ENCODE measurements at places on chromosomes 1 and 21. TPM values are rescaled to one million over a fixed set of nuclear protein-coding genes. Genes with fewer than 3 reads are reported as not detected.

- no peaks in the 10 kb centered on the region for H3K27me3 ChIP-seq
- H3K4me3 ChIP-seq, result no peak overlapping the region
- DNase-seq, result no peak
These were observed 112.5 kb upstream of the KCNK2 start for GRCh38 chr1:214970016-214970415.

DNA sequence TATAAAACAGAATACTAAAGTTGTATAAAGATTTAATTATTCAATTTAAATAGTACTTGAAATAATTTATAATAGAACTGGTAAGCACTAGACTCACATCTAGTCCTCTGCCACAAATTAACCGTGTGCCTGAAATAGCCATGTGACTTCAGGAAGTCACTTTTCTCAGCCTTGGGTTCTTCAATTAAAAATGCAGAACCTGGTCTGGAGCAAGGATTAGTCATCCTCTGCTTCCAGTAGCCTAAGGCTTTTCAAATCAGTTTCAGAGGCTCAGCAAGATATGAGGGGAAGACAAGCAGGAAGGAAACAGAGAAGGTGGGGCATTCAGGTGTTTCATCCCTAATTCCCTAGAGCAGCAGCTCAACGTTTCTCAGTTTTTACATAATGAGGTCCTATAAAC lies 23.0 kb downstream of the DPH5 start:
- no peaks in the 10 kb centered on the region for H3K27me3 ChIP-seq
- H3K4me1 ChIP-seq, result peaks cover 5% of the 10 kb centered on the region
- no peak overlapping the region for H3K27ac ChIP-seq
- H3K4me3 ChIP-seq, result no peak overlapping the region
- H3K36me3 ChIP-seq, result peaks cover 77% of the 10 kb centered on the region

- H3K36me3 ChIP-seq, result no peaks in the 10 kb centered on the region
- no peaks in the 10 kb centered on the region for H3K4me1 ChIP-seq
- no peak for DNase-seq
- H3K4me3 ChIP-seq, result no peak overlapping the region
- no peaks in the 10 kb centered on the region for H3K27me3 ChIP-seq
These were observed 257.8 kb upstream of the HOOK1 start for GRCh38 chr1:59556802-59557548.

GRCh38 chr1:87959236-87959635 lies 630.6 kb downstream of the LMO4 start:
- no peaks in the 10 kb centered on the region for H3K36me3 ChIP-seq
- no peak overlapping the region for H3K4me3 ChIP-seq
- no peaks in the 10 kb centered on the region for H3K27me3 ChIP-seq
- DNase-seq, result no peak
- H3K27ac ChIP-seq, result no peak overlapping the region
- no peaks in the 10 kb centered on the region for H3K4me1 ChIP-seq

DNA sequence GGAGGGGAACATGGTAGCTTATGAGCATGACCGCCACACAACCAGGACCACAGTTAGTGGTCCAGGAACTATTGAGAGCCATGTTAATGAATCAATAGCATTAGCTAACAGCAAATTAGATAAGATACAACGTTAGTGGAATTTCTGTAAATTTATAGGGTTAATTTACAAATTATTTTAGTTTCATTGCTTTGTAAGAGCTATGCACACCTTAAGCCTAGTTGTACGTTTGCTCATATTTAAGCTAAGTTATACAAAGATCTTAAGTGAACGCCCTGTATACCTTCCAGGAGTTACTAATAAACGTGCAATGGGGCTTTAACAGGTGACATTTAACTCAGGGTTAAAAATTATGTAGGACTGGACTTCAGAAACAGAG lies 749 bp downstream of the EXOSC10 start:
- peaks cover 44% of the 10 kb centered on the region for H3K36me3 ChIP-seq
- DNase-seq, result no peak
- H3K27ac ChIP-seq, result peak overlapping the region; percentile 87
- H3K27me3 ChIP-seq, result no peaks in the 10 kb centered on the region
- H3K4me1 ChIP-seq, result peaks cover 8% of the 10 kb centered on the region
- H3K4me3 ChIP-seq, result peak overlapping the region; percentile 86

B3GALT2 gene
- 0.07 TPM for total RNA-seq

Data from K562 (cell line).